ENCODE measurements at places on chromosomes 1 and 21.

GRCh38 chr1:234148816-234149215 lies 224.4 kb upstream of the COA6 start:
- no peak for DNase-seq

GRCh38 chr1:178593515-178593914 lies 80.6 kb downstream of the TEX35 start:
- DNase-seq = no peak

DNA sequence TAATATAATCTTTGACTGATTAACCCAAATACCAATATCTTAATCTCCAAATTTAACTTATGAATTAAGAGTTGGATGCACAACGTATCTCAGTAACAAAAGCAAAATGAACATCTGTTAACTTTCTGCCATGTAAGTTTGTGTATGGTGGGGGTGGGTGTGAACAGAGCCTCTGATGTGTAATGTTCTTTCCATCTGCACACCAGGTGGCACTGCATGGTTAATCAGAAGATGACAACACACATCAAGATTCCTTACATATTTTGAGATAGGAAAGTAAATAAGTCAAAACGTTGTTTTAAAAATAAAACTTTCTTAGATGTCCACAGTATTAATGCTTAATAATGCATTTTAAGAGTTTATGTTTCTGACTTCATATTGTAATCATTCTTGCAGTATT lies 251.9 kb downstream of the DPYD start:
- no peak for DNase-seq

GRCh38 chr21:38223893-38224540 lies 32.8 kb upstream of the KCNJ15 start:
- DNase-seq = no peak

- no peak for DNase-seq
Measured at GRCh38 chr1:50779801-50780200, 180.3 kb downstream of the FAF1 start.

- no peak for DNase-seq
Measured at GRCh38 chr21:37654596-37654995, 261.7 kb downstream of the KCNJ6 start.

DNA sequence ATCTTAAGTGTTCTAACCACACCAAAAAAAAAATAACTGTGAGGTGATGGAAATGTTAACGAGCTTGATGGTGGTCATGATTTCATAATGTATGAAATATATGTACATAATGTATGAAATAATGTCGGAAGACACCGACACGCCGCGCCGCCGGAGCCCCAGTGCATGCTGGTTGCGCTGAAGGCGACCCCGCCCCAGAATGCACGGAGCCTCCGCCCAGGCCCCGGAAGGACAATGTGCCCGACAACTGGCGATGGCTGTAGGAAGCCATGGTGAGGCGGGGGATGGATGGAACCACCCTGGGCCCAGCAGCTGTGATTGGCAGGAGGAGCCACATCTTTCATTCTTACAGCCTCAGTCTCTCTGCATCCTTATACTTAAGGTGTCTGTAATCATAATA lies 7.4 kb downstream of the OR2T10 start:
- DNase-seq = no peak

GRCh38 chr1:99968214-99968613 lies 1.6 kb upstream of the SLC35A3 start:
- DNase-seq = no peak

- DNase-seq = no peak
Measured at GRCh38 chr1:101008229-101008834, 17.3 kb downstream of the DPH5 start.

DNA sequence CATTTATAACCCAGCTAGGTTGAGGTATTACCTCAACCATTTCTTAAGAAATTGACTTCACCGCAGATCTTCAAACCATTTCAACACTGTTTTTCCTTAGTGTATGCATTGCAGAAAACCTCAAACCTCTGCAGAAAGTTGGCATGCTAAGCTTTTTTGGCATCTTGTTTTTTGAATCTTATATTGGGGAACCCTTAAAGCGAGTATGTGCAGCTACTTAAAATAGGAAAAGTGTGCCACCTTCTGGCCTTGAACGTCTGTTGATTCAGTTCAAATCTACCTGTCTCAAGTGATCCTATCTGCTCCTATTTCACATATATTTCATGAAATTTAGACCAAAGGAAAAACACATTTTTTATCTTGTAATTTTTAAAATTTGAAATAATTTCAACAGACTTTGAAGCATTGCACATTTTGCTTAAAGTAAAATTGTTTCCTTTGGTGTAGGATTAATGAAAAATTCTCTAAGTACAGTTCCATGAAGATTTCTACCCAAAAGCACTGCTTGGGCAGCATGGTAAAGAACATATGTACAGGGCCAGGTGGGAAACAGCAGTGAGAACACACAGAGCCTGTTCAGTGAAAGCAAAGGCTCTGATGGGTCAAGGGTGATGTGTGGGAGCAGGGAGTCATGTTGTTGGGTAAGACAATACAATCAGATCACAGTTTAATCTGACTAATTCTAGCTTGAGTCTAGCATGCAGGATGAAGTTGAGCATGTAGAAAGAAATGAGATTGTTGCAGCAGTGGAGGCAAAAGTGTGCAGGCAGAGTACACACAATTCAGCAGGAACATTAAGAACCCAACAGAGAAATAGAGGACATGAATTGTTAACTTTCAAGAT lies 17.2 kb downstream of the HENMT1 start:
- peak; percentile 62 for DNase-seq

- DNase-seq = no peak
Measured at GRCh38 chr21:42193131-42193671, 25.7 kb upstream of the ABCG1 start.

- peak; percentile 77 for DNase-seq
Measured at GRCh38 chr1:15848929-15849774, 1.6 kb downstream of the SPEN start.

- DNase-seq = no peak
Measured at GRCh38 chr1:236689713-236690569, 3.6 kb downstream of the ACTN2 start.

DNA sequence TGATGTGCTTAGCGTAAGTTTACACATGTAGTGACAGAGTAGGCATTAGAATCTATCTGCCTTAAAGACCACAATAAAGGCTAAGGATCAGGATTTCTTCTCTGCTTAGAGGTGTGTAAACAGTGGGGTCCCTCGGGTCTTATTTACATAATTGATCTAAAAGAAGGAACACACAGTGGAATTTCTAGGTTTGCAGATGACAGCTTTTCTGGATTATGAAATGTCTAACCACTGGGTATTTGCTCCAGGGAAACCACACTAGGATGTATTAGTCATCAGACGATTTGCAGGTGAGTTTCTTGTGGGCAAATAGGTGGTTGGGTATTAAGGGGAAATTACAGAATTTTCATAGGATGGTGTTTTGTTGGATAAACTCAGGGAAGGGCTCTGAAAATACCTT lies 5.8 kb downstream of the LRRC8D start:
- DNase-seq = no peak

- no peak for DNase-seq
Measured at GRCh38 chr1:245501633-245502032, 346.8 kb downstream of the KIF26B start.

DNA sequence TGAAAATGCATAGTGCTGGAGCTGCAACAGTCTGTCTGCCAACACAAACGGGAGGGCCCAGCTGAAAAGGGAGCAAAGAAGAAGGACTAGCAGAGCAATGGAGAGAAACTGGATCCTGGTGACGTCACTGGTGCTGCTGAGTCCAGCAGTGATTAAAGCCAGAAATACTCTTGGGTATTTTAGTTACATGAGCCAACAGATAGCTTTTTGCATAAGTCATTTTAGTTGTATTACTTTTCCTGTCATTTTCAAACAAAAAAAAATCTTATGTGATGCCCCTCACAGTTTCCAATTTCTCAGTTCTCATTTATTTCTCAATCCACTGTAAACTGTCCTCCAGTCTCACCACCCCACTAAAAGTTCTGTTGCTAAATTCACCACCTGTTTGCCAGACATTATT lies 38.7 kb upstream of the NEK7 start:
- DNase-seq = no peak

DNA sequence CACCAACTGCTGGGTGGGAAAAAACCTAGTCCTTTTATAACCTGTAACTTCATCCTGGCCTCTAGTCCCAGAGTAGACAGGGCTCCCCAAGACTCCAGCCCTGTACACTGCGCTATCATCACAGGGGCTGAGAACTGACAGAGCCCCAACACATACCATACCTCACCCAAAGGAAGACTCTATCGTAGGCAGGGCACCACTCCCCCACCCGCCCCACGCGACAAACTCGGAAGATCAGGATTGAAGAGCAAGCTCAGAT lies 15.8 kb downstream of the INPP5B start:
- DNase-seq = no peak

- no peak for DNase-seq
Measured at GRCh38 chr1:105485207-105485606, 1571.3 kb upstream of the PRMT6 start.

- DNase-seq = no peak
Measured at GRCh38 chr1:147379889-147380288, 137.4 kb downstream of the CHD1L start.

DNA sequence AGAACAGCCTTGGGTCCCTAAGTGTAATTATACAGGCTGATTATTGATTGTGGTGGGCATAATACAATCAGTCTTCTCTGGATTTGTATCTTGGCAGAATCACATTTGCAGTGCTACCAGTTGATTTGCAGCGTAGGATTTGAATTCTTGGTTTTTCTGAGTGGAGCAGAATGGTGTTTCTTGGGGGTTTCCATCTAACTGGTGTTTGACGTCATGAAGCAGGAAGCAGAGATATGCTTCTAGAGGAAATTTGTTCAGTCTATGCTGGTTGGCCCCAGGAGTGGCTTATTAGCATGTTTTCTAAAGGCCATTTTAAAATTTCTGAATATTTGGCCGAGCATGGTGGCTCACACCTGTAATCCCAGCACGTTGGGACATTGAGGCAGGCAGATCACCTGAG lies 3.4 kb downstream of the CTTNBP2NL start:
- no peak for DNase-seq

DNA sequence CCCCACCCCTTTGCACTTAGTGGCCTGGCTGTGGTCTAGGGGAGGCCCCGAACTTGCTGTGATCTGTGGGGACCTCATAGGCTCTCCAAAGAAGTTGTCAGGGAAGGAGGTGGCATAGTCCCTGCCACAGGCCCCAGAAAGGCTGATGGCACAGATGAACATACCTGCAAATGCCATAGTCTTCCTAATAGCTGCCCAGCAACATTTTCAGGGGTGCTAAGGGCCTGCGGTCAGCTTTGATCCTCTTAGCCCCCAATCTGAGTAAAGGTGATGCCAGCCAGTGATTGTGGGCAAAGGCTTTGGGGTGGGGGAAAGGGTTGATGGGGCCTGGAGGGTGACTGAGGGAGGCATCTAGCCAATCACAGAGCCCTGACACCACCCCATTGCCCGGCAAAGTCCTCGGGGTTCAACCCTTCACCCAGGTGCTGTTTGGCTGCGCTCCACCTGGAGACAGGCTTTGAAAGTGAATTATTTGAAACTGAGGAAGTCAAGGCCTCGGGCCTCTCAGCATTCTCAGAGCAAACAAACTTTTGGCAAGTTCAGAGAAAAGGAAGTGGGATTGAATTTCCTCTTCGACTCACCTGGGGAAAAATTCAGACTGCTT lies 35.8 kb downstream of the PAX7 start:
- no peak for DNase-seq

All from NCI-H1436 (cell line).